ENCODE measurements at places on chromosomes 4 and X.

DNA sequence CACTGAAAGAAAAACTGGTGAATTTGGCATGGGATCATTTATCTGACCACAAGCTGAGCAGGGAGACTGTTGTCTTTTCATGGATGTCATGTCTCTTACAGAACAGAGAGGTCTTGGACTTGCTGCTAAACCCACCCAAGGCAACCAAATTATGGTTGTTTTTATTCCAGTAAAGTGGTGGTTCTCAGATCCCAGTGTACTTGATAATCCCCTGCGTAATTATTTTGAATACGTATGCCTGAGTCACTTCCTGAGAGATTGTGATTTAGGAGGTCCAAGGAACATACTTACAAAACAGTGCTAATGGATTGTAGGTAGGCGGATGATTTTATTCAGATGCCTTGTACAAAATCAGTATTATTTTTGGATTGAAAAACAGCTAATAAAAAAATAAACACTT, 585.6 kb downstream of the IL1RAPL1 start:
- no peak for DNase-seq

DNA sequence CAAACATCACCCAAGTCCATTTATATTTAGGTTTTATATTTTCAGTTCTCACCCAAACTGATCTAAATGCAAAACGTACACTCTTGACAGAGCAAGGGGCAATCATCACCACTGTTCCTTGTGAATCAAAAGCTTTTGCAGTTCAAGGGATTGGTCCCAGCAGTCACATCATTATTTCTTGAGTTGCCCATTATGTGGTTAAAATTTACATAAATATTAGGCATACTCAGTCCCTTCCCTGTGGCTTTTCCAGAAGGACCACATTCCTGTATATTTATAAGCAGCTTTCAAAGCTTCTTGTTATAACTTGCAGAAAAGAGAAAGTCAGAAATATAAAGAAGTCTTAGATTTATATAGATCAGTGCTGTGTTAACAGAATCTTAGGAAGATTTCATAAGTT, 224.4 kb downstream of the CLCN4 start:
- DNase-seq = no peak

DNA sequence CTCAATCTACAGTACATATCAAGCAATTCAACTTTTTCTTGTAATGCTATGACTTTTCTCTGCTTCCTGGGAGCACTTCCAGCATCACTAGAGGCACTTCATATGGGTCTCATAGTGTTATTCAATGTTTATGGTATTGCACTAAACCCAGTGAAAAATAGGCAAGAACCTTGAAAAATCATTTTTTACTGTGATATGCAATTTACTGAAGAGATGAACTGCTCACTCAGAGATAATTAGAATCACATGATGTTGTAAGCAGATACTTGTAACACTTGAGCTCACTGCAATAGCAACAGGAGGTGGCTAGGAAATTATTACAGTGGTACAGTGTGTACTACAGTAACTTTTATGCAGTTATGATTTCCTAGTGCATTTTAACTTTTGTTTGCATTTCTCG, 93.3 kb downstream of the RASGEF1B start:
- no peak for DNase-seq

DNA sequence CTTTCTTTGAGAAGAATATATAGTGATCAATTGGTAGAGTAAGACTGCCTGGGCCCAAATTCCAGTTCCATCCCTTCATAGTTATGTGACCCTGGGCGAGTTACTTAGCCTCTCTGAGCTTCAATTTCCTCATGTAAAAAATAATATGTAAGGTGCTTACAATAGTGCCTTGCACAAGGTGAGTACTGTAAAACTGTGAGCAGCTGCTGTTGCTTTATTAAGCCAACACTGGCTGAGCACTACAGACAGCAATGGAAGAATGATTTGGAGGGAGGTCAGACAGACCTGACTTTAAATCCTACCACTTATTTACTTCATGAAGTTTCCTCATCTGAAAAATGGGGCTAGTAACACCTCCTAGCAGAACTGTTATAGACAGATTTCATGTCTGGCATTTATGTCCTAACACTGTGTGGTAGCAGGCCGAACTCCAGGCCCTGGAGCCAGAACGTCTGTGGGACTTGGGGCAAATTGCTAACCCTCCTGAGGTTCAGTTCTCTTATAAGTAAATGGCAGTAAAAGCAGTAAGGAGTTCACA, 53.8 kb downstream of the RNF150 start:
- no peak for DNase-seq

DNA sequence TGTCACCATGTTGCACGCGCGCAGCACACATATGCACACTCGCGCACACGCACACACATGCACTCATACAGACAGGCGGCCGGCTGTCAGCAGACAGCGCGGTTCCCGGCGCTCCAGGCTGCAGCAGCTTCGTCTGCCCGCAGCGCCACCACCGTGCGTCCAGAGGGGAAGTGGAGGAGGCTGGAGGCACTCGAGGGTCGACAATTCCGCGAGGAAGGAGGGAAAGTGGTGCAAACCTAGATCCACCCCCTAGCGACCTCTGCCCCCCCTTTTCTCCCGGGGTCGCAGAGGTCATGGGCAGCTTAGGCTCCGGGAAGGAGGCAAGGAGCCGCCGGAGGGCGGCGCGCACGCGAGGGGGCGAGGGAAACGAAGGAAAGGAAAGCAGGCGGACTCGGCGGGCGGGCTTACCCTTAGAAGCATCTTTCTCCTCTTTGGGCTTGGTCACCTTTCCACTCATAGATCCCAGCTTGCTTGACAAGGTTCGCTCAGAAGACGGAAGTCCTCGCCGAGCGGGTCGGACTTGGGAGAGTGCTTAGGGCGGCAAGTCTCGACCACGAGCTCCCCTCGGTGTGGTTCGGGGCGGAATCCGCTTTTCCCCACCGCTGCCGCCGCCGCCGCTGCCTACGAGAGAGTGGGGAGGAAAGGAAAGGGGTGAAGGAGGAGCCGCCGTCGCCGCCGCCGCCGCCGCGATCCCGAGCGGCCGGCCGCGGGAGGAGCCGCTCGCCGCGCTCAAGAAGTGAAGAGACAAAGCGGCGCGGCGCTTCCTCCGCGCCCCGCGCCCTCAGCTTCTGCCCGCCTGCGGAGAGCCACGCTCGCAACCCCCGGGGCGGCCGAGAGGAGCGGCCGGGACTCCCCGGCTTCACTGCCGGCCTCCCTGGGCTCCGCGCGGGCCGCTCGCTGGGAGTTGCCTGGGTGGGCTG, 326.6 kb upstream of the F9 start:
- no peak for DNase-seq

DNA sequence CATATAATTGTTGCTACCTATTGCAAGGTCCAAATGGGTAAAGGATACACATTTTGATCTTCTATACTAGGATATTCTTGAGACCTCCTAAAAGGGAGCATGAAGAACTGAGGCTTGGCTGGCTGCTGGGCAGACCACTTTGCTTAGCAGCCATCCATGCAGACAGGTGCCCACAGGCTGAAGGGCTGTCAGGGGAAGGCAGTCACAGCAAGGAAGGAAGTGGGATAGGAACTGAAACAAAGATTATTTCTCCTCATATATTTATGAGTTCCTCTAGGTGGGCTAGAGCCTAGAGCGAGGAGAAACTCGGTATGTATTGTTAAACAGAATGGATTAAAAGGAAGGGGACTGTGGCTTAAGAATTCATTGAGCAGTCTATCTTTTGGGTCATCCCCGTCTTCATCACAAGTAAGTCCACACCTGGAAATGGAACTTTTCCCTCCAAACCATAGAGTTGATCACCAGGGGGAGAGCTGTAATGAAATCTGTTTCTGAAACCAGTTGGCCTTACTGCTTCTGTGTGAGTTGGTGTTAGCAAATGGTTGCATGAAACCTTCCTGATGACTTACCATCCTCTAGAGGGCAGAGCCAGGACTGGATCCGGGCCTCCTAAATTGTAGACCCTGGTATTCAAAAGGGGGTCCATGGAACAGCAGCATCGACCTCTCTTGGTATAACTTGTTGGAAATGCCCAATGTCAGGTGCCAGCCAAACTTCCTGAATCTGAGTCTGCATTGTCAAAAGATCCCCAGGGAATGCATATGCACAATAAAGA, 42.3 kb downstream of the AFF2 start:
- DNase-seq = no peak

DNA sequence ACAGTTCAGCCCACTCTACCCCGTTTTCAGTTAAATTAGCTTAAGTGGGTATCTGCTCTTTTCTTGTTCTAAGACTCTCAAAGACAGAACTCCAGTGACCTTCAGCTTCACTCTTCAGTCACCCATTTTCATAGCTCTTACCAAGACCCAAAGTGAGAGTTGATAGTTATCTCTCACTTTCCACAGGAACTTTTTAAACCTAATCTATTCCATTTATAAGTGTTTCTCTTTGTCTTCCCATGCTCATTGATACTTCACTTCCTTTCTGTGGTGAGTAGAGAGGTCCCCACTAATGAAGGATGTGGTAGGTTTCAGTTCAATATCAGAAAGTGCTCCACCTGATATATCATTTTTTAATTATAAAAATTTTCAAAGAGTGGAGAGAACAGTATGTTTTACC, 33.4 kb downstream of the COX18 start:
- no peak for DNase-seq

- DNase-seq = no peak
These were observed 115.1 kb upstream of the PCDH18 start for GRCh38 chr4:137647375-137647774.

GRCh38 chr4:119506806-119507205, 121.8 kb downstream of the PDE5A start:
- no peak for DNase-seq

DNA sequence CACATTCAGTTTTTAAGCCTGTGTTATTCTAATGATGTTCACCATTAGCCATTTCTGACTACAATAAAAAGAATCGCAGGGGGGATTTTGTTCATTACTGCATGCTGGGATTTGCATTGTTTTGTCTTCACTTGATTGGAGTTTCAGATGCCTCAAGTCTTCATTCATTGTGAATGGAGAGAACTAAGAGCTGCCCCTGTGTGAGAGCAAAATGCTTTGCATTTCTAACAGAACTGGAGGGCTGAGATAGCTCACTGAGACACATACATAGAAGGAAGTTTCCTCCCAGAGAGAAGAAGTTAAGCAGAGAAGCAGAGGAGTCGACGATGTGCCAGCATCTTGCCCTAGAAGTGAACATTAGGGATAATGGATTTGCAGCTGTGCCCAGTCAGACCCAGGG, 113.5 kb upstream of the GATB start:
- no peak for DNase-seq

- no peak for DNase-seq
These were observed at the start of gene SMIM43 for GRCh38 chr4:121764702-121765367. SMIM43 (minus strand) TSS chr4:121765164; CDS start chr4:121765105, 59 bp downstream.

DNA sequence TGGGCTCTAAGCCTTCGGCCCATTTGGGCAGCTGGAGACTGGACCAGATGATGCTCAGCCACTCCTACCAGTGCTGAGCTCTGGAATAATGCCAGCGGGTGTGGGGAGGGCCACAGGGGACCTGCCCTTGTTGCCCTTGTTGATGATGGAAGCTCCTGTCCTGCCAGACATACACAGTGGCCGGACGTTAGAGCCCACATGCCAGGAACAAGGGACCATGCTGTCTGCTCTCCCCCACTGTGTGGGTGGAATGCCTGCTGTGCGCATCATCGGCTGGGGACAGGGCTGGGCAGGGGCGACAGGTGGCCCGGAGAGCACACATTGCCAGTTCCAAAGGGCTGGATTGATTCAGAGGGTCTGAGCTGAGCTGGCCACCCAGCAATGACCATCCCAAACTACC, 2.0 kb downstream of the ABLIM2 start:
- no peak for DNase-seq

GRCh38 chr4:169823685-169824084, 65.9 kb upstream of the HPF1 start:
- DNase-seq = no peak

- no peak for DNase-seq
These were observed 1028.4 kb upstream of the INTU start for GRCh38 chr4:126604268-126604867.

DNA sequence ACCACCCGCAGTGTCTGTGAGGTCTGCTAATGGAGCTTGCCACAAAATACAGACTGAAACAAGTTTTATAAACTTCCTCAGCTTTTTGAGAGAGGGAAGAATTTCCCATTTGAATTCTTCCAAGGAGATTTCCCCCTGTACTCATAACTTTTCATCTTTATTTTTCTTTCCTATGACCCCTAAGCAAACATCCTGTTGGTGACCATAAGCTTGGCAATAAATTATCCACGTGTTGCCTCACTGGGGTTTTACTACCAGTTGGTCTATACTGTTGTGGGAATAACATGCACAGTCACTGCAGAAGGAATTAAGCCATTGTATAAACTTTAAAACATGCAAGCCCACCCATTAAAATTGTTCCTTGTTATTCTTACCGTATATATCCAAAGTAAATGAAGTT, 86.2 kb downstream of the SLC39A8 start:
- DNase-seq = no peak

- no peak for DNase-seq
These were observed 45.8 kb downstream of the HDAC8 start for GRCh38 chrX:72526534-72527508.

GRCh38 chr4:183968502-183968901, 63.4 kb downstream of the STOX2 start:
- no peak for DNase-seq

GRCh38 chr4:10690185-10690907, 5.8 kb upstream of the CLNK start:
- DNase-seq = no peak

DNA sequence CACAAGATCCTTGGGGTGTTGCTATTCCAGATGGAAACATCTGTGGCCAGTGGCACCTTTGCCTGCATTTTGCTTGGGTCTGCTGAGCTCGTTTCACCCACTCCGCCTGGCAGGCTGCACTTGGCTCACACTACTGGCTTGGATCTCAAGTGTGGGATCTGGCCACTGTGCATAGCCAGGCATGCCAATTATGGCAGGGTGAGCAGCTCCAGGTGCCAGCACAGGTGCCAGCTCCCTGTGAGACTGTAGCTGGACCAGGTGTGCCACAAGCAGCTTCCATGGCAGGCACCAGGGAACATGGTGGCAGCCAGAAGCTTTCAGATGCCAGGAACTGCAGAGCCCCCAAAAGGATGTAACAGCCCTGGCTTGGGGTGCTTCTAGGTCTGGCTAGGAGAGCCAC, 463.8 kb upstream of the PABPC4L start:
- DNase-seq = no peak

DNA sequence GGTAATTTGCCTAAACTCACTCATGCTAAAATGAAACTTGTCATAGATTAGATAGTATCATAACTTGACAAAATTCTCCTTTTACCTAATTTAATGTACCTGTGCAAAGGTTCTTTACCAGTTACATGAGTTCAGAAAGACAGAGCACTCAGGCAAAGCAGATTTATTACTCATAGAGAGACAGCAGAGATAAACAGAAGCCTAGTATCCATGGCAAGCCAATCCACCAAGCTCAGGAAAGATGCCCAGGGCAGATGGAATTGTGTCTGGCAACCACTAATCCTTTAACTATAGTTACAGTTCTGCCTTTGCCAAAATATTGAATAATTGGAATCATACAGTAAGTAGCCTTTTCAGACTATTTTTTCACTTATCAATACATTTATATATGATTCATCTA, 826.2 kb downstream of the TECRL start:
- no peak for DNase-seq

Measured in occipital lobe (tissue), 3 donors.